ENCODE measurements at places on chromosomes 3 and 15.

DNA sequence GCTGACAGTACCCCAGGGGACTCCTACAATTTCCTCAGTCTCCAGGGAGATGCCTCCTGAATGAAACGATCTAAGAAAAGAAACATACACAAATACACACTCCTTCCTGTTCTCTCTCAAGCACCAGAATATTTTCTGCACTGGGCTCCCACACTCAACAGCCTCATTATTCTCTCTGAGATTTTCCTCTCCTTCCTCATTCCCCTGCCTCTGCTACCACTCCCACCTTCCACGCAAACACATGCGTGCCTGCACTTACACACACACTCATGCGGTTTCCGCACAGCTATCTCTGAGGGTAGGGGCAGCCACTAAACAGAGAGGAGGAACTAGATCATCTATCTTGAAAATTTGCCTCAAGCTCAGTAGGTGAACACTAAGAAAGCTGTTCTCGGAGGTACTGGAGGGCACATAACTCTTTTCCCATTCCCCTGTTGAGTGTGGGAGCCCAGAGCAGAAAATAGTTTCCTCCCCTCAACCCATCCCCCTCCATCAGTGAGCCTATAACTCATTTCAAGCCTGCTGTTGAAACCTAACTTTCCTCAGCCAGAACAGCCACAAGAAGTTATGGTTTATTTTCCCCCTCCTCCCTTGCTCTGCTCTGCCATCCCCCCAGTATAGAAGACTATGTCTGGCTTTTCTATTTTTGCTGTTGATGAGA lies 30.5 kb upstream of the TIPARP start:
- peak; percentile 75 for DNase-seq

DNA sequence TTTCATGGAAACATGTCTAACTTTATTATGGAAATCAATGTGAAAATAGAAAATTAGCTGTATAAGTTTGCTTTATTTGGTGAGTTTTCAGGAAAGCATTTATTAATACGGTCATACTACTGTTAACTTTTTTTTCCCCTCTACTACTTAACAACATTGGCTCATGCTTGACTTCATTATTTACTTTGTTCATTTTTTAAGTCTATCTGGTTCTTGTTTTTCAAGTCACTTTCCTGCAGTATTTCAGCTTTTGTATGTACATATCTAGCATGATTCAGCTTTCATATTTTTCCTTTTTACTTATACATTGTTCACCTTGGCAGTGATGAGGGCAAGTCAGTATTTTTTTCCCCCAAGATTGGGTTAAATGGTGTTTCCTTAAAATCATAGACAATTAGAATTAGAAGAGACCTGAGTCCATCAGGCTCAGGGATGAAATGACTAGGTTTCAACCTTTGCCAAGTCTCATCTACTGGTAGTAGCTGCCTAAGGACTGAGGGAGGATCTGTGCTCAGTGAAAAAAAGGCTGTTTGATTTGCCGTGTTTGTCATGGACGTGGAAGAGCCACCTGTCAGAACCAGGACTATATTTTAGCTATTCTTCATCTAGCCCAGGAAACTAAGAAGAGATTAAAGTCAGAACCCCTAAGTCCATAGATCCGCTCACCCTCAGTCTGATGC lies 15.4 kb downstream of the TMOD3 start:
- no peak for DNase-seq

- no peak for DNase-seq
Observed at GRCh38 chr3:169475576-169475975, 187.9 kb downstream of the MECOM start.

DNA sequence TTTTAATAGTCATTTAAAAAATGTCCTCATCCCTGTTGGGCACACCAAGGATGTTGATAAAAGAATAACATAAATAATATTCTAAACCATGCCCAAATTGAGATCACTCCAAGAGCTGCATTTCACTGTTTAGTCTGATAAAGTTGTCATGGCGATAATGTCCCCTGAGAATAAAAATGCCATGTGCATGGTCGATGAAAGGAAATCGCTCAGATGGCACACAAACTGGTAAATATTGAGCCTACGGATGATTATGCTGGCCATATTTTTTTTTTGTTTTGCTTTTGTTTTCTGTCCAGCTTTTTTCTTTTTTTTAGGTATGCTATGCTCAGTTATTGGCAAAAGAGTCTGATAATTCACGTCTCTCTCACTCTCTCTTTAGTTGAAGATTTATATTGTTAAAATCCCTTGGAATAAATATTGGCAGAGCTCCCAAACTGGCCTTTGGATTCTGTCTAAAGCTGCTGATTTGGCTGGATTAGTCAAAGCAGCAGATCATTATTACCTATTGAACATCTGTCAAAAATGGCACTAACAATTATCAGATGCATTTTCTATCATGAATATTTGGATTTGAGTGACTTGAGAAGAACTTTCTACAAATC lies 643.8 kb downstream of the SQOR start:
- DNase-seq: no peak

- no peak for DNase-seq
Observed at GRCh38 chr15:85568261-85568808, 187.9 kb downstream of the AKAP13 start.

DNA sequence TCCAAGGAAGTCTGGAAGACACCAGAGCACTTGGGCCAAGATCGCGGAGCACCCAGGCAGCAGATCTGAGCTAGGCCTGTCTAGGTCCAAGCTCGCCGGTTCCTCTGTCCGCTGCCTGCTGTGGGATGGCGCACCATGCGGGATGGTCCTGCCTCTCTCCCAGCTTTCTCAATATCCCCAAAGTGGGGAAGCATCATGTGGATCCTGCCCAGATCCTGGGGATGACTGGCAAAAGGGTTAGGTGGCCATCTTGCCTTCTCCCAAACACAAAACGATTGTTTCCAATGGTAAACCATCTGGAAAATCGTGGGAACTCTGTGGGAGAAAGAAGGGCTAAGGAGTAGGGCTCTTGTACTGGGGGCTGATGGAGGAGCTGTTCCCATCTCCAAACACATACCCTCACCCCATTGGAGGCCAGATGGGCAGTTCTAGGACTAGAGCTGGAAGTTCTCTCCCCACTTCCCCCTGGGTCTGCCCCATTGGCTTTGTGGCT lies 8.9 kb downstream of the PRKCD start:
- DNase-seq: no peak
